ENCODE measurements at places on chromosomes 5 and 9.

- no peak for DNase-seq
These were observed 24.0 kb downstream of the ZDHHC11B start for GRCh38 chr5:760363-761058.

DNA sequence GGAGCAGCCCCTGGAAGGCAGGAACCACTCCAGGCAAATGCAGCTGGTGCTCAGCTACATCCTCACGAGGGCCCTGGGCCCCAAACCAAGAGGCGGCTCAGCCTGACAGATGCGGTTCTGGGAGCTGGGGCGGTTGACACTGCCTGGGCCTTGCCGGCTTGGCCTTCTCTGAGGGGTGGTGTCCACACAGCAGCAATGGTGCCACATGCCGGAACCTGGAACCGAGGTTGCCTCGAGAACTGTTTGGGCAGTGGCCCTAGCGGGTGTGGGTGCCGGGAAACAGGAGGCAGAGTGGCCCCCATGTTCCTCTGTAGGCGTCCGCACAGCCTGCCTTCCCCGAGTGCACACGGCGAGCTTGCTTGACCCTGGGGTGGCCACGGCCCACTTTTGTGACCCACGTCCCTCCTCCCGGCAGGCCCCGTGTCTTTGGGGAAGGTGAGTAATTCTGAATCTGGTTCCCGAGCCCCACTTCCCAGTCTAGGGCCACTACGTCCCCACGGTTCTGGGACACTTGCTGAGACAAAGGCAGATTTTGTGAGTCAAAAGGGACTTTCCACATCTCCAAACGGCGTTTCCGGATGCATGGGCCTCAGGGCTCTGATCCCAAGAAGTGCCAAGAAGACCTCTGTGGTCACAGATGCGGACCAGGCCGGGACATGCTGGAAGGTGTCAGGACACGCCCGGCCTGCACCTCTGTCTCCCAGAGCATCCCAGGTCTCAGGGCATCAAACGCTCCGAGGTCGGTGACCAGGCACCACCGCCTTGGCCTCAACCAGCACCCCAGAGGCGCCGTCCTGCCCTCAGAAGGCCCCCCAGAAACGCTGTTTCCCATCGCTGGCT, 27.7 kb upstream of the SLC12A7 start:
- DNase-seq = no peak

GRCh38 chr5:140275837-140276236, 27.1 kb downstream of the PFDN1 start:
- DNase-seq = no peak

- no peak for DNase-seq
These were observed 9.0 kb upstream of the ZSWIM6 start for GRCh38 chr5:61322738-61323725.

GRCh38 chr5:93088592-93089389, 492.2 kb downstream of the NR2F1-AS1 start:
- no peak for DNase-seq

GRCh38 chr5:107968406-107968843, 297.7 kb upstream of the EFNA5 start:
- DNase-seq = no peak

- DNase-seq = no peak
These were observed 297.0 kb downstream of the MAN2A1 start for GRCh38 chr5:109986726-109987125.

- DNase-seq = no peak
These were observed 583.4 kb downstream of the ACTL7B start for GRCh38 chr9:108272349-108272899.
